ENCODE measurements at places on chromosomes 6 and 20.

DNA sequence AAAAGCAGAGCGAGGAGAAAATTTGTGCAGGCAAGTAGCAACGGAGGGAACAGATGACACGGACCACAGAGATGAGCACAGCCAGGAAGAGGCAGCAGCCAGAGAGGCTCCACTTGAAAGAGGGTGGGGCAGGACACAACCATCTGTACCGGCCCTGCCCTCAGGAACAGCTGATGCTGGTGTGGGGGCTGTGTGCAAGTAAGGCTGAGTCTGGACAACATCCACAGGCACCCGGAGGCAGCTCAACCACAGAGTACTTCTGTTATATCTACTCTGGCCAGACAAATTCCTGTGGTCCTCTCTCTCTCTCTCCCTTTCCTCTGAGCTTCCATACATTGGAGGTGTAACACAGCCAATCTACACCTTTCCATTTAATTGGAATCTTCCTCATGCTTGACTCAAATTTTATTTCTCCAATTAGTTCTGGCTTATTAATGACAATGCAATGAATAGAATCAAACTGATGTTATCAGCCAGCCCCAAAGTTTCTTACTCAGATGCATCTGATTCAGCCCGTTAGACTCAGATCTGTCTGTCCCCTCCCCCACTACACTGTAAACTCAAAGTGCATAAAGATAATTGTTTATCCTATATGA, 24.9 kb downstream of the KIF13A start:
- no peaks in the 10 kb centered on the region for H3K36me3 ChIP-seq
- no peak for DNase-seq
- peak overlapping the region; percentile 24 for H3K4me3 ChIP-seq
- H3K27ac ChIP-seq = peak overlapping the region; percentile 84
- H3K27me3 ChIP-seq = no peaks in the 10 kb centered on the region

DNA sequence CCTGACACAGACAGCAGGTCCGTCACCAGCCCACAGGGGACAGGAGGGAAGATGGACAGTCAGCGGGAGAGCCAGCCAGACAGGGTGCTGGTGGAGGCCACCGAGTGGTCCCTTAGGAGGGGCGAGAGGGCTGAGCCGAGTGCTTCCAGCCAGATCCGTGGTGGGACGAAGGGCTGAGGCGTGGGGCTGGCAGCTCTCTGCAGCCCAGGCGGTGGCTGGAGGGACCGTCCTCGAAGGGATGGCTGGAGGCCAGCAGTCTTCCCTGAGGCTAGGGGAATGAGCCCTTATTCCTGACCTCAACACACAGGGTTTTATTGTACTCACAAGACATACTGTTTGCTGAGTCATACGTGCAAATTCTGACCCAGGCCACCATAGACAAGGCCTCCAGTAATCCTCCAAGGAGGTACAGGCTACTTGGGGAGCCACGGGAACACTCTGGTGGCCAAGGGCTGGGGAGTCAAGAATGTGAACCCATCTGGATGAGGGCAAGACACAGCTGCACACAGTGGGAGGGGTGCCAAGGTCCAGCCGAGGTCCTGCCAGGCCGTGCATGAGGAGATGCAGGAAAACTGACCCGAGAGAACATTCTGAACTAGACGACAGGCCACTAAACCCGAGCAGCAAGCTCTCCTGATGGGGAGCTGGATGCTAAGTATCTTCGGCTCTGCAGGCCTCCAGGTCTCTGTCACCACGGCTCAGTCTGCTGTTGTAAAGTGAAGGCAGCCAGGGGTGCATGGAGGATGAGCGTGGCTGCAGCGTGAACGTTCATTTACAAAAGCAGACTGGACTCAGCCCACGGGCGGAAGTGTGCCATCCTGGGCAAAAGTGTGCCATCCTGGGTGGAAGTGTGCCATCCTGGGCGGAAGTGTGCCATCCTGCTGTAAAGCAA, 242.5 kb downstream of the TTLL2 start:
- H3K4me3 ChIP-seq = no peak overlapping the region
- H3K27ac ChIP-seq = no peak overlapping the region
- no peak for DNase-seq
- no peaks in the 10 kb centered on the region for H3K36me3 ChIP-seq
- no peaks in the 10 kb centered on the region for H3K4me1 ChIP-seq

DNA sequence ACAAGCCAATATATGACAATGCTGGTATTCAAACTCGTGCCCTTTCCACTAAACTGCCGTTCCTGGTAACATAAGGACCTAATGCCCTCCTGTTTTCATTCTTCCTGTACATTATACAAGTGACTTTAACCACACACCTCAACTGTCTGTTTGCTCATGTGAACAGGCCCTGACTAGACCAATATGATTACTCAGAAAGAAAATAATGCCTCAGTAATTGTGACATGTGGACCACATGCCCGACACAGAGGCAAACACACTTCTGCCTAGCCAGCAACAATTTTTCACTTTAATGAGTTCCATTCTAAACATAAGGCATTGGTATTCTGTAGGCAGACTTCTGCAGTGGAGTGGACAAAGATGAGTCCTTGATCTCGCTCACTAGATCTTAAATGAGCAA, 30.0 kb downstream of the SLC22A16 start:
- no peak for DNase-seq
- no peaks in the 10 kb centered on the region for H3K27me3 ChIP-seq
- H3K4me3 ChIP-seq = no peak overlapping the region
- no peaks in the 10 kb centered on the region for H3K36me3 ChIP-seq
- no peaks in the 10 kb centered on the region for H3K4me1 ChIP-seq

DNA sequence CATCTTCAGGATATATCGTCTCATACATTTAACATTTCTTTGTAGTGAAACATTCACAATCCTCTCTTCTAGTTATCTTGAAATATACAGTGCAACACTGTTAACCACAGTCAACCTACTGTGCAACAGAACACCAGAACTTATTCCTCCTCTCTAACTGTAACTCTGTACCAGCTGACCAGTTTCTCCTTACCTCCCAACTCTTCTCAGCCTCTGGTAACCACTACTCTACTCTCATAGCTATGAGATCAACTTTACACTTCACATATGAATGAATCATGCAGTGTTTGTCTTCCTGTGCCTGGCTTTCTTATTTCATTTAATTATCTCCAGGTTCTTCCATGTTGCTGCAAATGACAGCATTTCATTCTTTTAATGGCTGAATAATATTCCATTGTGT, 337.6 kb downstream of the BTBD9 start:
- H3K4me3 ChIP-seq = no peak overlapping the region
- DNase-seq = no peak
- H3K4me1 ChIP-seq = no peaks in the 10 kb centered on the region
- no peaks in the 10 kb centered on the region for H3K27me3 ChIP-seq
- no peaks in the 10 kb centered on the region for H3K36me3 ChIP-seq

GRCh38 chr6:5423251-5423650, 161.9 kb downstream of the FARS2 start:
- no peaks in the 10 kb centered on the region for H3K27me3 ChIP-seq
- no peaks in the 10 kb centered on the region for H3K36me3 ChIP-seq
- no peak for DNase-seq
- no peak overlapping the region for H3K4me3 ChIP-seq
- no peaks in the 10 kb centered on the region for H3K4me1 ChIP-seq

DNA sequence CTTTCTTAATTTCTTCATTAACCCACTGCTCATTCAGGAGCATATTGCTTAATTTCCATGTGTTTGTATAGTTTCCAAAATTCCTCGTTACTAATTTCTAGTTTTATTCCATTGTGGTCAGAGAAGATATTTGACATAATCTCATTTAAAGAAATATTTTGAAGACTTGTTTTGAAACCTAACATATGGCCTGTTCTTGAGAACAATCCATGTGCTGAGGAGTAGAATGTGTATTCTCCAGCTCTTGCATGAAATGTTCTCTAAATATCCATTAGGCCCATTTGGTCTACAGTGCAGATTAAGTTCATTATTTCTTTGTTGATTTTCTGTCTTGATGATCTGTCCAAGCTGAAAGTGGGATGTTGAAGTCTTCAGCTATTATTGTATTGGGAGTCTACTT, 251.7 kb downstream of the ALDH8A1 start:
- H3K27me3 ChIP-seq = no peaks in the 10 kb centered on the region
- no peak overlapping the region for H3K27ac ChIP-seq
- H3K4me3 ChIP-seq = no peak overlapping the region
- H3K4me1 ChIP-seq = no peaks in the 10 kb centered on the region
- no peaks in the 10 kb centered on the region for H3K36me3 ChIP-seq

- no peaks in the 10 kb centered on the region for H3K36me3 ChIP-seq
- H3K4me1 ChIP-seq = no peaks in the 10 kb centered on the region
- no peaks in the 10 kb centered on the region for H3K27me3 ChIP-seq
- no peak for DNase-seq
- no peak overlapping the region for H3K4me3 ChIP-seq
Measured at GRCh38 chr20:34983089-34983820, 27.6 kb downstream of the MYH7B start.

DNA sequence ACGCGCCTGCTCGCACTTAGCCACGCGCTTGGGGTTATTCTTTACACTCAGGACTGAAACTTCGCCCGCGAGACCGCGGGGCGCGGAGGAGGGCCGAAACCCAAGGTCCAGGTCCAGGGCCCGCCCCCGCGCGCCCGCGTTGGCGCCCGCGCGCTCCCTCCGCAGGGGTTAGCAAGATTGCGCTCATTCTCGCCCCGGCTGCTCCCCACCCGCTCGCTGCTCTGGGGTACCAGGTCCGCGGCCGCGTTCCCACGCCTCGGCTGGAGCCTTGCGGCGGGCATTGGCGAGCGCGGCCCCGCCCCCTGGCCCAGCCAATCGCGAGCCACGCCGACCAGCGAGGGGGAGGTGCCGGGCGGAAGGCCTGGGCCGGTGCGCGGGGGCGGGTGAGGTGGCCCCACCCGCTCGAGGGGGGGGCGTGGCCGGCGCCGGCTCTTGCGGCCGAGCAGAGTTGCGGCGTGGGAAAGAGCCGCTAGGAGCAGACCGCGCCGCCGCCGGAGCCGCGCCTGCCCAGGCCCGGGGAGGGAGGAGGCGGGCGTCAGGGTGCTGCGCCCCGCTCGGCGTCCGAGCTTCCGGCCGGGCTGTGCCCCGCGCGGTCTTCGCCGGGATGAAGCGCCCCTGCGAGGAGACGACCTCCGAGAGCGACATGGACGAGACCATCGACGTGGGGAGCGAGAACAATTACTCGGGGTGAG, at the start of gene HEY2:
TSS of gene HEY2 (plus strand) at position 460 of the 692 bp plus-strand sequence. CDS start at position 605, 145 bp downstream.
- peak within 1 kb of the TSS; percentile 79 for H3K4me3 ChIP-seq
- H3K27ac ChIP-seq = peak within 1 kb of the TSS; percentile 99
- no peaks in the 10 kb centered on the region for H3K36me3 ChIP-seq
- peak; percentile 79 for DNase-seq

DNA sequence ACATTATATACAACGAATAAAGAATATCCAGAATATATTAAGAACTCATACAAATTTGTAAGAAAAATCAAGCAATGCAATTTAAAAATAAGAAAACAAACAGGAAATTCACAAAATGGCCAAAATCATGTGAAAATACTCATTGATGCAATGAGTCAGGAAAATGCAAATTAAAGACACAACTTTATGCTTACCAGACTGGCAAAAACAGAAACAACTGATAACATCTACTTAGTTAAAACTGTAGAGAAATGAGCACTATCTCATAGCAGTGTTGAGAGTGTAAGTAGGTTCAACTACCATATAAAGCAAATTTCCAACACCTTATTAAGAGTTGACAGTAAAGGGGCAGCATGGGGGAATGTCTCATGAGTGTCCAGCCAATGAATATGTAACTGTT, 62.3 kb downstream of the SYCP2 start:
- H3K27me3 ChIP-seq = no peaks in the 10 kb centered on the region
- H3K4me3 ChIP-seq = no peak overlapping the region
- H3K4me1 ChIP-seq = no peaks in the 10 kb centered on the region
- no peak for DNase-seq
- H3K27ac ChIP-seq = no peak overlapping the region
- H3K36me3 ChIP-seq = no peaks in the 10 kb centered on the region

- no peak for DNase-seq
- no peaks in the 10 kb centered on the region for H3K4me1 ChIP-seq
- H3K27me3 ChIP-seq = no peaks in the 10 kb centered on the region
- no peaks in the 10 kb centered on the region for H3K36me3 ChIP-seq
- no peak overlapping the region for H3K4me3 ChIP-seq
Measured at GRCh38 chr6:88556663-88557062, 390.5 kb upstream of the CNR1 start.

DNA sequence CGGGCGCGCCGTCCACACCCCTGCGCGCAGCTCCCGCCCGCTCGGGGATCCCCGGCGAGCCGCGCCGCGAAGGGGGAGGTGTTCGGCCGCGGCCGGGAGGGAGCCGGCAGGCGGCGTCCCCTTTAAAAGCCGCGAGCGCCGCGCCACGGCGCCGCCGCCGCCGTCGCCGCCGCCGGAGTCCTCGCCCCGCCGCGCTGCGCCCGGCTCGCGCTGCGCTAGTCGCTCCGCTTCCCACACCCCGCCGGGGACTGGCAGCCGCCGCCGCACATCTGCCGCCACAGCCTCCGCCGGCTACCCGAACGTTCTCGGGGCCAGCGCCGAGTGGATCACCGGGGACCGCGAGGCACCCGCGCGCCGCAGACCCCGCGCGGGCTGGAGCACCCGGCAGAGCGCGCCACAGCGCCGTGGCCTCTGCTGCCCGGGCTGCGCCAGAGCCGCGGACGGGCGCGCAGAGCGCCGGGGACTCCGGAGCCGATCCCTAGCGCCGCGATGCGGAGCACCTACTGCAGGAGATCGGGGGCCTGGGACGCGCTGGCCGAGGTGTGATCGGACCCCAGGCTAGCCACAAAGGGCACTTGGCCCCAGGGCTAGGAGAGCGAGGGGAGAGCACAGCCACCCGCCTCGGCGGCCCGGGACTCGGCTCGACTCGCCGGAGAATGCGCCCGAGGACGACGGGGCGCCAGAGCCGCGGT, at the start of gene BMP2:
TSS of gene BMP2 (plus strand) at position 151 of the 692 bp plus-strand sequence. CDS start 2,441 bp downstream, outside the sequence.
- H3K4me3 ChIP-seq = peak within 1 kb of the TSS; percentile 86
- H3K27ac ChIP-seq = peak within 1 kb of the TSS; percentile 76
- DNase-seq = peak; percentile 72

DNA sequence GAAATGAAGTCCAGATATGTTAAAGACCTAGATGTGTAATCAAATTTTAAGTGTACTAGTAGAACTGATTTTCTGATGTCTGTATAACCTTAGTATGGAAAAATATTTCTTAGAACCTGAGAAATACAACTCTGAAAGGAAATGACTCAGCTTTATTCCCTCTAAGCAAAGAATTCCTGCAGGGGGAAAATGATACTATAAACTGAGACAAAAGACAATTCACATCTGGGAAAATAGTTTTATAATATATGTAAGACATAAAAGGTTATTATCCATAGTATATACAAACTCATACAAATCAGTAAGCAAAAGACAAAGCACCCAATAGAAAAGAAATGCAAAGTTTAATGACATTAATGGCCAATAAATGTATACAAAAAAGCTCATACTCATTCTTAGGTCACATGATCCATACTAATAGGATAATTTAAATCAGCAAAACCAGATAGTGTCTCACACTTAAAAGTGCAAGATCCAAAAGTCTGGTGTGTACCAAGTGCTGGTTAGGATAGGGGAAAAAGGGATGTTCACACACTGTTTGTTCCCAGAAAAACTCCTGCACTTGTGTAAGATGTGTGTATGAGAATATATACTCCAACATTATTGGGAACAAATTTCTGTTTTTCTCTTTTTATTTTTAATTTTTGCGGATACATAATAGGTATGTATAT, 22.6 kb downstream of the RNF217 start:
- H3K4me3 ChIP-seq = no peak overlapping the region
- no peaks in the 10 kb centered on the region for H3K36me3 ChIP-seq
- DNase-seq = no peak
- no peak overlapping the region for H3K27ac ChIP-seq
- peaks cover 17% of the 10 kb centered on the region for H3K4me1 ChIP-seq
- H3K27me3 ChIP-seq = no peaks in the 10 kb centered on the region

- H3K4me1 ChIP-seq = no peaks in the 10 kb centered on the region
- no peaks in the 10 kb centered on the region for H3K27me3 ChIP-seq
- H3K36me3 ChIP-seq = peaks cover 12% of the 10 kb centered on the region
- no peak overlapping the region for H3K4me3 ChIP-seq
Measured at GRCh38 chr6:44956396-44956795, 371.7 kb upstream of the RUNX2 start.
